ENCODE measurements at places on chromosomes 2 and 18.

GRCh38 chr18:79393635-79394533, 1.8 kb upstream of the NFATC1 start:
- DNase-seq = no peak

GRCh38 chr2:127762846-127763245, 48.1 kb downstream of the WDR33 start:
- no peak for DNase-seq

GRCh38 chr2:172072303-172072702, 13.0 kb upstream of the DLX1 start:
- DNase-seq = no peak

DNA sequence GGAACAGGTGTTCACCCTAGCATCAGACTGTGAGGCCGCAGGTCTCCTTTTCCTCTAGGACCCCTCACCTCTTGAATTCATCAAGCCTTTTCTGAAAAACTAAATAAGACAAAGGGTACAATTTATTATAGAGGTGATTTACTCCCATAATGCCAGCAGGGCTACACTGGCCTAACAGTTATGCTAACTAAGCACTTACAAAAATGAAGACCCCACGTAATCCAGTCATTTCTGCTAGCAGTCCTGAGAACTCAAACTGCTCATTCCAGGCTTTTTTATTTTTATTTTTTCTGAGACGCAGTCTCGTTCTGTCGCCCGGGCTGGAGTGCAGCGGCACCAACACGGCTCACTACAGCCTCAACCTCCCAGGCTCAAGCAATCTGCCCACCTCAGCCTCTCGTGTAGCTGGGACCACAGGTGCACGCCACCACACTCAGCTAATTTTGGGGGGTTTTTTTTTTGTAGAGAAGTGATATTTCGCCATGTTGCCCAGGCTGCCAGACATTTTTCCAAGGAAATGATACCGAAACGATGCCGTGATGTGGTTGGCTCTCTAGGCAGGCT, 14.2 kb downstream of the CAPG start:
- DNase-seq = no peak

DNA sequence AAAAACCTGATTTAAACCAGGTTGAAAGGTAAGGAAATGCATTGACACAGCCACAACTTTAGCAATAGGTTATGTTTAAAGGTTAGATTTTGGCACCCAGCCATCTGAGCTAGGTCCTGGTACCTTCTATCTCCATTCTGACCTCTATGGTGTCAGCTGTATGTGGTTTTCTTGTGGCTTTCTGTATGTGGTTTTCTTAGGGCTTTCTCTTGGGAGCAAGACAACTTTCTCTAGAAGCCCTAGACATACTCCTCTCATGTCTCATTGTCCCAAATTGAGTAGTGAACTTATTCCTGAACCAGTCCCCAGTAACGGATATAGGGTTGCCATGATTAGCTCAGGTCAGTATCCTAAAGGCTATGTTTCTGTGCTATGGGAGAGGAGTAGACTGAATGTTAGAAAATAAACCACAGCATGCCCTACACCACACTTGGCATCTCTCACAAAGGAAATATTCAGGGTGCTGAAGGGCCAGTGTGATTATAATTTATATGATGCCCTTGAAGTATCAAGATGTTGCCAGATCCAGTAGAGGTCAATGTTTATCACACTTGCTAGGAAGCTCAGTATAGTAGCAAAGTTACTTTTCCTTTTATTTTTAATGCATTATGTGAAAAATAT, 176.1 kb downstream of the CAPN13 start:
- DNase-seq = no peak

DNA sequence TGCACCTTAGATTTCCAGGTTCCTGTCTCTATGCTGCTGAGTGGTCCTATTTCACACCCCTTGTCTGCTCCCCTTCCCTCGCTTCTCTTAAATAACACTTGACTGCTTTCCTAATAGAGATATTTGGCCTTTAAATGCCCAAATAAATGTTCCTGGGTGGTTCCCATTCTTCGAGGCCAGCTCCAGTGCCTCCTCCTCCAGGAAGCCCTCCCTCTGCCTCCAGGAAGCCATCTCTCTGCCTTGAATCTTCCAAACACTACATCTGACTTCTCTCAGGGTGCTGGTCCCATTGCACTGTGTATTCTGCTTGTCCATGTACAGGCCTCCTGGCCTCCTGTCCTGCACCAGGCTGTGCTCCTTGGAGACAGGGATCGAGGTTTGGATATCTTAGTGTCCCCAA, 14.2 kb downstream of the EHD3 start:
- DNase-seq = no peak

DNA sequence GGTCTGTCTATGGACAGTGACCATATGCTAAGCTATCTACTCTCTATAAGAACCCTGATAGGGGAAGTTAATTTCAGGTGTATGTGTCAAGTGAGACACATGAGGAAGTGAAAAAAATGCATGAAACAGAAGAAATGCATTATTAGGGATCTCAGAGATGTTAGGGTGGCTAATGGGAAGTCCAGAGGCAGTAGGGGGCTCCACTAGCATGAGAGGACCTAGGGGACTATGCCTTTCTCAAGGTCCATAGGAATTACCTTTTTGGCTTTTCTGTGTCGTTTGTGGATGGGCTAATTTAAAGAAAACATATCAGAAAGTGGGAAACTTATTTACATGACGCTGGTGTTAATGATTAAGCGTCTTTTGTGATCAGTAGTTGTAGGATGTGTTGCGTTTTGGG, 1653.2 kb downstream of the DPP10 start:
- DNase-seq = no peak

DNA sequence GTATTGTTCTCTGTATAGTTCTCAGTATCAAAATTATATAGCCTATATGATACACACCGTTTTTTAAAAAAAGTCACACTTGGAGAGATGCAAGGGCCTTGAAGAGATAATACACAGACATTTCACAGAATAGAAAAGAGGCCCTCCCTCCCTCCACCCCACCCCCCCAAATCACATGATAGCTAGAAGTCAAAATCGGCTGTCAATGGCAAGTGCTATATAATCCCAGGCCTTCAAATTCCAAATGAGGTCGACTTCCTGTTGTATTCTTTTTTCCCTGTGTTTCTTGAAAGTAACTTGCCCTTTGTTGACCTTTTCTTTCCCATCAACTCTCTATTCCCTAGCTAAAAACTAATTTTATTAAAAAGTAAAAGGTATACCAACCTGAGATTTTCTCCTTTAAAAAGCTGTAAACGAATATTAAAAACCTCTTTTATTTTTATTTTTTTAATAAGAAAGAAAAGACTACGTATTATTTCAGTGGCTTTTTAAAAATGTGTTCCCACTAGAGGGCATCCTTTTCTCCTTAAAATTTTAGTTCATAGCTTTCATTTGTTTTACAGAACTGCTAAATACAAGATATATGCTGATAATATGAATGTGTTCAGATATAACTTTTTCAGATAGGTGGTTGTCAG, 46.6 kb downstream of the KCMF1 start:
- DNase-seq = no peak

- no peak for DNase-seq
Observed at GRCh38 chr2:172109256-172109987, 6.7 kb upstream of the DLX2 start.
